Suprapubic skin (tissue), 4 donors: ENCODE measurements at places on chromosomes 16 and 17. TPM values are rescaled to one million over a fixed set of nuclear protein-coding genes. Genes with fewer than 3 reads are reported as not detected.

DNA sequence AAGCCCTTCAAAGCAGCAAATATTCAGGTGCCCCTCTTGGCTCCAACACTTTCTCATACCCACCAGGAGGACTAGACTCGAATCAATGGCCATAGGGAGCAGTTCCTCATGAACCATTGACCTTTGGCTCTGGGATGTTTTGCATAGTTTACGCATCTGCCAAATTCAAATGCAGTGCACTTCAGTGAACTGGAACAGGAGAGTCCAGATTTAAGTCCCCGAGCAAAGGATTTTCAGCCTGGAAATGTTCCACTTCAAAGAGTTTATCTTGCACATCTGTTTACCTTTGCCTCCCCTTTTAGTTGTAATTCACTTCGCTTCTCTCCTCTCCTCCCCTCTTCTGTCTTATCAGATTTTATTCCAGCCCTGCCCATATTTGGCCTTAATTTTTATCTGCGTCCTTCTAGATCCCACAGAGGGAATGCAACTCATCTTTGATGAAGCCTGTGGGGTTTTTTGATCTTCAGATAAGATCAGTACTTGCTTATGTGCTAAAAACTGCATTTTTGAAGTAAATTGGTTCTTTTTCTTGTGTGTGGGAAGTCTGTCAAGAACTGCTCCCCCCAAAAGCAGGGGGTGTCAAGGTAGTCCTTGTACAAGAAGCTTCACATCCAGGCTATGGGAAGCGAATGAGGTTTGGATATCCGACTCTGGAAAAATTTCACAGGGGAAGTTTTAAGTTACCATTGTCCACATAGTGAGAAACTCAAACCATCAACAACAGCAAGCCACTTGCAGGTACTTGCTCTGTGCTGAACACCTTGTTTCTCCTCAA, 281.6 kb downstream of the RBFOX1 start:
- DNase-seq = no peak

- DNase-seq = no peak
Measured at GRCh38 chr17:63758428-63758827, 15.0 kb downstream of the CCDC47 start.

- DNase-seq = no peak
Measured at GRCh38 chr17:50039058-50039457, 16.9 kb upstream of the ITGA3 start.

Gene PLA2G10
- total RNA-seq = not detected

Gene SLC6A4
- total RNA-seq = 1.6 TPM

Gene SLC46A1
- 4.3 TPM for total RNA-seq

- DNase-seq = no peak
Measured at GRCh38 chr16:85628645-85629044, 15.5 kb downstream of the GSE1 start.

- DNase-seq = no peak
Measured at GRCh38 chr16:84883301-84883700, 63.5 kb downstream of the CRISPLD2 start.

Gene ACACA
- 48.8 TPM for total RNA-seq

- no peak for DNase-seq
Measured at GRCh38 chr17:80984749-80985148, 6.9 kb upstream of the CHMP6 start.

DNA sequence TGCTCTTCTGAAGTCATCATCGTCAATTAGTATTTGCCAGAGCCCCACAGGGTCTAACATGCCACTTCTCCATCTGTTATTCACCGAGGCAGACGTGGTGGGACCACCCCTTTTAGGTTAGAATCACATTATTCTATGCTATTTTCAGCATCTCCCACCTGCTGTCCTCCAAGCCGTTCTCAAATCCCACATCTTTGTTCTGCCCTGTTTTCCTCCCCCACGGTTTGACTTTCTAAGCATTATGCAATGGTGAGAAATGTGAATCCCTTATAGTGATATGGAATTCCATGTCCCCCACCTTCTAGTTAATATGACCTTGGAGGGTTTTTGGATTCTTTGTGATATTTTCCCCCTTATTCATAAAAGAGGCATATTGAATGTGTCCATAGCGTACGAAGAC, 634.1 kb upstream of the RBFOX1 start:
- no peak for DNase-seq

Gene CCL7
- not detected for total RNA-seq

DNA sequence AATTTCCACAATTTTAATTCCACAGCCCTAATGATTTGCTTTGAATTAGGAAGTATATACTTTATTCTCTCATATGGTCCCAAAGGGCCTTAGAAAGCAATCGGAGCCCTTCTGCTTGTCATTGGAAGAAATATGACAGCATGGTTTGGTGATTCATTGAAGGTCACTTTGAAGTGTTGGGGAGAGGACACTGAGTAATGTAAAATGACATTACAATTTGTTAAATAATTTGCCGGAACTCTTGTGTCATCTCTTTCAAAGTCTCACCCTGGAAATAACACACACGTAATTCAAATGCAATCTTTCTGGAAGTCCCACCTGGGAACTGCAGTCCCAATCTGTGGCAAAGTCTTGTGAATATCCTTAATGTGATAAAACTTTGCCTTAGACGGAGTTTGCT, 59.8 kb downstream of the BMERB1 start:
- no peak for DNase-seq

Gene SLC35G6
- total RNA-seq = not detected

Gene KCTD11
- total RNA-seq = 43.6 TPM

DNA sequence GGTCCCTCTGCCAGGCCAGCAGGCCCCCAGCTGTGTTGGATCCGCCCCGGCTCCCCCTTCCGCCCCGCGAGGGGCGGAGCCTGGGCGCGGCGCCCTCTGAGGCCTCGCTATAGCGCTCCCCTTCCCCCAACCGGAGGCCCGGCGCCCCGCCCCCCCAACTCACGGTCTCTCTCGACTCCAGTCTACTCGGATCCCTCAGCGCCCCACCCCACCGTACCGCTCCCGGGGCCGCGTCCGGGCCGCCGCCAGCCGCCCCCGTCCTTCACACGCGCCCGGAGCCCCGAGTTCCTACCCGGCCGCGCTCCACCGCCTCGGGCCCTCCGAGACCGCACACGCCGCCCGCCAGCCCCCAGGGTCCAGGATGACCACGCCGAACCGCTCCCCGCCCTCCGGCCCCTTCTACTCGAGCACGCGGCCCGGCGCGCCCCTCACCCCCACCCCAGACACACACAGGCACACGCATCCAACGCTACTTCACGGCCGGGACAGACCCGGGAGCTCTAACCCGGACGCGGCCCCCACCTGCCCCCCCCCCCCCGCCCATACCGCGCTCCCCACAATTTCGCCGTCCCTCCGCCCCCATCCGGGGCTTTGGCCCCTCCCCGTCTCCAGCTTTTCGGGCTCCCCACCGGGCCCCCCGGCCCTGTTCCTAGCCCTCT, 1.4 kb downstream of the PHF23 start:
- peak; percentile 88 for DNase-seq

DNA sequence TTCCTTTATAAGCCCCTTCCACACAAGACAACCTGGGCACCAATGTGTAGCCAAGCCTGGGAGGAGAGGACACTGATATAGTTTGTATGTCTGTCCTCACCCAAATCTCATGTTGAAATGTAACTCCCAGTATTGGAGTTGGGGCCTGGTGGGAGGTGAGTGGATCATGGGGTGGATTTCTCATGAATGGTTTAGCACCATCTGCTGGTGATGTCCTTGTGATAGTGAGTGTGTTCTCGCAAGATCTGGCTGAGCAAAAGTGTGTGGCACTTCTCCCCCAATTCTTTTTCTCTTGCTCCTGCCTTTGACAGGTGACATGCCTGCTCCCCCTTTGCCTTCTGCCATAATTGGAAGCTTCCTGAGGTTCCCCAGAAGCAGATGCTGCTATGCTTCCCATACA, 135.8 kb downstream of the USP31 start:
- DNase-seq = no peak

- DNase-seq = no peak
Measured at GRCh38 chr17:32385121-32385520, 35.2 kb downstream of the ZNF207 start.

GRCh38 chr16:49510654-49511305, 137.2 kb downstream of the C16orf78 start:
- DNase-seq = no peak
